ENCODE measurements at places on chromosomes 6 and 20. TPM values are rescaled to one million over a fixed set of nuclear protein-coding genes. Genes with fewer than 3 reads are reported as not detected.

SLC29A1 gene
- total RNA-seq, result 147 TPM

DNA sequence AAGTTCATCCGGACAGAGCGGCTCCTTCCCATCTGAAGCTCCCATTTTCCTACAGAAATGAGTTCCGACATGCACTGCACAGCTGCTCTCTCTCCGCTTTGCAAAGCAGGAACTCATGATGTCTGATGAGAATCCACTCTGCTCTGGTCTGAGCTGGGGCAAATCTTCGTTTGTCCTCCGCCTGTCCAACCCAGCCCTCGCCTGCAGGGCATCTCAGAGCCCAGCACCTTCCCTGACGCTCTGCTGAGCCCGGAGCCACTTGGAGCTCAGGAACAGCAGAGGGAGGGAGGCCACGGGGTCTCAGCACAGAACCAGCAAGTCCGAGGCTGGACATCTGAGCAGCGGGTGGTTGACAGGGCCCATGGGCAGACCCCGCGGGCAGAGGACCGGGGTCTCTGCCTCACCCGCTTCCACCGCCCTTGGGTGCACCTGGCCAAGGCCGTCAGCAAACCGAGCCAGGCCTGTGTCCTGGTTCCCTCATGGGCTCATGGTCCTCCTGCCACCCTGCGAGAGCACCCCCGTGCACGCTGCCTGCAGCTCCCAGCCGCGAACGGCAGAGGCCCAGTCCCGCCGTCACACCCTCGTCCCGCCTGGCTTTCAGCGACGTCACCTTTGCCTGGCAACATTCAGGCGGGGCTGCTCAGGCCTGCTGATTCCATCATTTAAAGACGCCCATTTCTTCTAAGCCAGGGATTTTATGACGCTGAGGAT is 78.5 kb upstream of the BHLHE23 start:
- H3K4me1 ChIP-seq, result no peaks in the 10 kb centered on the region
- peak; percentile 46 for DNase-seq
- no peak overlapping the region for H3K4me3 ChIP-seq
- no peak overlapping the region for H3K27ac ChIP-seq

GOPC gene
- total RNA-seq, result 26.0 TPM

DNA sequence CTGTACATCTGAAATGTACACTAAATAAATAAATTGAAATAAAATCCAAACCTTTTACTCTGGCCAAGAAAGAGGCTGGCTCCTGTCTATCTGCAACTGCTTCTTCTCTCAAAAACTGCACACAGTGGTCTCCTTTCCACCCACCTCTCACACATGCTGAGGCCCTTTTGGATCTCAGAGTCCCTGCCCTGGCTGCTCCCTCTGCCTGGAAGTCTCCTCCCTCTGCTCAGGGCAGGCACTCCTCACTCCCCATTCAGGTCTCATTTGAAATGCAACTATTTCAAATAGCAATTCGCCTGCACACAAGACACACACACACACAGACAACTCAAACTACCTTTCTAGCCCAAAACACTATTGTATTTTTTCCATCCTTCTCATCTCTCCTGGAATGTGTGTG is 348.8 kb downstream of the PKHD1 start:
- no peaks in the 10 kb centered on the region for H3K27me3 ChIP-seq
- no peak overlapping the region for H3K4me3 ChIP-seq
- H3K36me3 ChIP-seq, result no peaks in the 10 kb centered on the region
- H3K4me1 ChIP-seq, result no peaks in the 10 kb centered on the region

GRCh38 chr6:158774717-158775449 is 44.3 kb downstream of the EZR start:
- DNase-seq, result peak; percentile 2
- no peak overlapping the region for H3K27ac ChIP-seq
- peaks cover 32% of the 10 kb centered on the region for H3K36me3 ChIP-seq
- H3K4me1 ChIP-seq, result no peaks in the 10 kb centered on the region
